ENCODE measurements at places on chromosomes 7 and 10.
A peak's percentile ranks its signal among the peaks of the same experiment; 100 is the strongest.

GRCh38 chr7:104089612-104090011 lies 100.2 kb upstream of the RELN start:
- no peak for DNase-seq

GRCh38 chr10:4174197-4174596 lies 389.2 kb upstream of the KLF6 start:
- DNase-seq = no peak

GRCh38 chr7:12493863-12494686 lies 76.4 kb upstream of the SCIN start:
- DNase-seq = no peak

GRCh38 chr7:94449151-94449725 lies 54.5 kb downstream of the COL1A2 start:
- peak; percentile 68 for DNase-seq

DNA sequence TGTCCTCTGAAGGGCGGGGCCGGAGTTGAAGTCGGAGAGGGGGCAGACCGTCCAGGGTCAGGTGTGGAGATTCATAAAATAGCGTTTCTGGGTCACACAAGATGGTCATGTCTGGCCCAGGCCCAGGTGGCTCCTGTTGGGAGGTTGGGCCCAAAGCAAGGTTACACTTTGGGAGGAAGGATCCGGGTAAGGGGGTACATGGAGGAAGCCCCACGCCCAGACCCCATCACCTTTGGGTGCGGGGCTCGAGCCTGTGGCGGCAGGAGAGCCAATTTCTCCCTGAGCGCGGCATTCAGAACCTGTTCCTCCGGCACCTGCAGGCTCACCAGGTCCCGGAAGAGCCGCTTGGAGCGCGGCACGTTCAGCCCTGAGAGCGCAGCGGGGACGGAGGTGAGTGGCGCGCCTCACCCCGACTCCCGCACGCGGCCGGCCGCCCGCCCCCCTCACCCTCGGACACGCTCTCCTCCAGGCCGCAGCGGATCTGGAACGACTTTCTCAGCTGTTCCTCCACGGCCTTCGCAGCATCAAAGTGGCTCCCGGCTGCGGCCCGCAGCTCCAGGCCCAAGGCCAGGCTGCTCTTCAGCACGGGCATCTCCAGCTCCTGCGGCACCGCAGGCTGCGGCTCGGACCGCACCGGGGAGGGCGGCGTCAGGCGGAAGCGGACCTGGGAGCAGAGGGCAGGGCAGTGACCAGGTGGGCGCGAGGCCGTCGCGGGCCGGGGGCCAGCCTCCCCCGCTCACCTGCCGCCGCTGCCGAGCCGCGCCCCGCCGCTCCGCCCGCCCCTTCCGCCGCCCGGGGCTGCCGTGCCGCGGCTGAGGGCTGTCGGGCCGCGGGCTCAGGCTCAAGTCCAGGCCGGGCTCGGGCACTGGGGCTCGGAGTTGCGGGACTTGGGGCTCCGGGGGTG lies 644 bp downstream of the PPP1R35 start:
- no peak for DNase-seq

DNA sequence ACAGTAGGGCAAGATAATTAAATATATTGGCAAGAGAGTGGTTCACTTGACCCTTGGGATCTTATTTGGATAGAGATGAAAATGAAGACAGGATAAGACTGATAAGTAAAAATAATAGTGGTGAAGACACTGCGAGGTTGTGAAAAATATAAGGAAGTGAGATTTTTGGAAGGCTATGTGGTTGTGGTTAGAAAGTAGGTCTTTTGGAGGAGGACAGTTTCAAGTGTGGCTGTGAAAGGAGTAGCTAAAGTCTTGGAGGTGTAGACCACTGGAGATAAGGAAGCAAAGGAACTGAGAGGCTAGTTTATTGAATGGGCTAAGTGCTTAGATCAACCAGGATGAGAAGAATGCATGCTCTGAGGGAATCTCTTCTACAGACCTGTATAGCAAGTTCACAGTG lies 11.2 kb downstream of the MIOS start:
- no peak for DNase-seq

- no peak for DNase-seq
Observed at GRCh38 chr10:49508249-49508648, 30.7 kb downstream of the ERCC6 start.

- DNase-seq = no peak
Observed at GRCh38 chr7:132345030-132345429, 231.2 kb downstream of the PLXNA4 start.

DNA sequence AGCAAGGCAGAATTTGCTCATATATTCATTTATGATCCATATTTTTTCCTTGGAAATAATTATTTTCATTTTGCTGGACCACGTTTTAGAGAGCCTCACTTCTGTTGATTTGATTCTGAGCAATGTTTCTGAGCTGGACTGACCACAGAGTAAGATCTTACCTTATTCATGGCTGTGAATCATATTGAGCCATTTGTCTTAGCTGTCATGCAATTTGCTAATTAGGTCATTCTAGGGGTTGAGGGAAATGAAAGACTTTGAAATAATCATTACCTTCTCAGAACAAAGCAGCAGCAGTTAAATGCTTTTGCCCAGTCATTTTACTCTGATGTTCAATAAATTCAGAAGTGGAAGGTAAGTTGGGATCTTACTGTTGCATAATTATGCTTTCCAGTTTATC lies 251.4 kb downstream of the SDK1 start:
- no peak for DNase-seq

GRCh38 chr7:3332308-3332707 lies 31.3 kb downstream of the SDK1 start:
- no peak for DNase-seq

GRCh38 chr7:139659922-139660316 lies 117.9 kb downstream of the HIPK2 start:
- no peak for DNase-seq

DNA sequence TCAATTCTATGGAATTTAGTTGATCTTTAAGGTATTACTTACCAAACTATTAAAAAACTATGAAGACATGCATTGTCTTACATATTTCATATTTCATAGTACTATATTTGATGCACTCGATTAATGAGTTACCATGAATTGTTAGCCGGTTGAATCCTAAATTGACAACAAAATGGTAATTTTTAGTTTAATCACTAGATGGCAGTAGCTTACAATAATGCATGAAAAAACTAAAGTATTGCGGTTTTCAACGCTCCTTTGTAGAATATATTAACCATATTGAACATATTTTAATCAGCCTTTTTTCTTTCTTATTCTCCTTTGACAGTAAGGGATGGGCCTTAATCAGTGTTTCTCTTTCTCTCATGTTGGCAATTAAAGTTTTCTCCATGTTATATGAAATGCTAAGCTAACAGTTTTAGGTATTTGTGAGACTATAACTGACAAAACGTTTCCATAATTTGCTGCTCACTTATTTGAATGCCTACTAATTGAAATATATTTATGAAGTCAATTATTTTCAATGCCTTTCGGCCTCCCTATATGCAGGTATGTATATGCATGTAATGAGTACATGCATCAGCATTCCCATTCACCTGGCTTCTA lies 48.5 kb upstream of the ARL4A start:
- no peak for DNase-seq

DNA sequence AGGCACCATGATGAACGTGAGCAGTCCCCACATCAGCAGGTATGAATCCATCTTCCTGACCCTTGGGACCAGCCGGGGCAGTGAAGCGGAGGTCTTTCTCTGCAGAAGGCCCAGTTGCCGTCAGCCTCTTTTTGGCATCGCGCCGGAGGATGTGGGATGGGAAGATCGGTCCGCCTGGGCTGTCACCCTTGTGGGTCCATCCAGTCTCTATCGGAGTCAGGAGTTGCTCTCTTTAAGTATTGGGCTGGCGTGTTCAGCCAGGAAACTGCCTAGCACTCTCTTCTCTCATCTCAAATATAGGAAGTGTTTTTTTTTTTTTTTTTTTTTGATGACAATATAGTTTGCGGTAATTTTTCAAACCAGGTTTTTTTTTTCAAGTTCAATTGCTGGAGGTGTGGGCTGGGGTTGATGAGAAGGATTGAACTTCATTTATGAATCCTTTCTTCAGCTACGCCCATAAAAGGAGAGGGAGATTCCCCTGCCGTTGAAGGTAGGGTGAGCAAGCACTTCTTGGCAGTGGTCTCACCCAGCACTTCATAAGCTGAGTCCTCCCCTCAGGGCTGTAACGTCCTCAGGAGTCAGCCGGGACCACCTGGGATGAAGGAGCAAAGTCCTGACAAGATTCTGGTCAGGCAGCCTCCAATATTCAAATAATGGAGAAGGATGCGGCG lies at the start of gene IL2RA:
TSS of gene IL2RA (minus strand) at position 267 of the 671 bp plus-strand sequence. CDS start at position 51, 216 bp downstream.
- no peak for DNase-seq

DNA sequence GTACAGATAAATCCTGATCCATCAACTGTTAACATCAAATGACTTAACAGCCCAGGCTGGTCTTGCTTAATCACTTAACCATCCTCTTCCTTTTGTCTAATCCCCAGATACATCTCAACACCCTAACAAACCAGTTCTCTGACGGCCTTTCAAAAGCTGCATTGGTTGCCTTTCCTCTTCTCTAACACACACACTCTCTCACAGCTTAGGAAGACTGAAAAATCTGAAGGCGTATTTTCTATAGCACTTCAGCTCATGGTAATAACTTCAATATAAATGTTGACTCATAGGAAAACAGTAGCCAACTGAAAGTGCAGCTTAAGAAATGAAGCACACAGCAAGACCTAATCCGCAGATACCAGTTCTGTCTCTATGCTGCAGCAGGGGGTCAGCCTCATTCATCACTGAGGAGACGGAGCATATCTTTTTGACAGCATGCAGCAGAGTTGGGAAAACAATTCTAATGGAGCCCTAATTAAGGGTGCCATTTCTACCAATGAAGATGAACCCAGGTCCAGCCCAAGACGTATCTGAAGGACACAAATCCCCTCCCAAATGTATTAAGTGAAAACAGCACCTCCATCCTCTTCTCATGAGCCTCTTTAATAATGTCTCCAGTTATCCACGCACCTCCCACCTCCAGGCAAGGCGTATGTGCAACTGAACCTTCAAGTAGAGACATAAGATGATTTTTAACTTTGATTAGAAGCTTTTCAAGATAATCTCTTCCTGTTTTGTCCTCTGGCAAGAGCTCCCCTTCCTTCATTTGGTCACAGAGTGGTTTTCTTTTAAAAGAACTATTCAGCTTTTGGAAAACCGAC lies 211.7 kb upstream of the NFE2L3 start:
- no peak for DNase-seq
